ENCODE measurements at places on chromosomes 5 and 9. TPM values are rescaled to one million over a fixed set of nuclear protein-coding genes. Genes with fewer than 3 reads are reported as not detected.
A peak's percentile ranks its signal among the peaks of the same experiment; 100 is the strongest.

DNA sequence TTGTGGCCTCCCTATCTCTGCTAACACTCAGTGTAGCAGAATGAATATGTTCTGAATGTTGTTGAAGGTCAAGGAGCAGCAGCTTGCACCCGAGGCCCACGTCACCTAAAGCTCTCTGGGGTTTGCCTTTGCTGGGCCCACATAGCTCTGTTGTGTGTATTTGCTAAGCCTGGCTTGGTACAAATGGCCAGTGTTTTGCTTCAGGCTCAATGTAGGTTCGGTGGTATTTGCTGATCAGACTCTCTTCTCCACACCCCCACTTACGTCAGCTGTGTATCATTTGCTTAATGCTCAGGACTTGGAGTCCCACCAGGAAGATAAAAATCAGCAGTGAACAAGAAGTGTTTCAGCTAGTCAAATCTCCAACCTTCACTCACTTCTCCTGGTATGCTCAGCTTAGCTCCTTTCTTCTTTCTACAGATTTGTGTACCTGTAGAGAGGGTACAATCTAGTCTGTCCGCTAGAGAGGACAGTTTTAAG, 4.8 kb upstream of the RFESD start:
- DNase-seq: peak; percentile 66
- H3K36me3 ChIP-seq: no peaks in the 10 kb centered on the region
- no peaks in the 10 kb centered on the region for H3K27me3 ChIP-seq
- H3K4me1 ChIP-seq: no peaks in the 10 kb centered on the region
- H3K27ac ChIP-seq: no peak overlapping the region

The MYOT gene
- 3.7 TPM for polyA plus RNA-seq

The TMC1 gene
- polyA plus RNA-seq: not detected

GRCh38 chr9:94101162-94101853, 17.0 kb downstream of the PTPDC1 start:
- H3K27me3 ChIP-seq: no peaks in the 10 kb centered on the region
- DNase-seq: no peak
- no peak overlapping the region for H3K4me3 ChIP-seq
- no peak overlapping the region for H3K27ac ChIP-seq

- no peaks in the 10 kb centered on the region for H3K36me3 ChIP-seq
- H3K4me3 ChIP-seq: no peak overlapping the region
- DNase-seq: no peak
- no peak overlapping the region for H3K27ac ChIP-seq
- H3K4me1 ChIP-seq: no peaks in the 10 kb centered on the region
These were observed 193.4 kb downstream of the EDIL3 start for GRCh38 chr5:84191281-84191680.

GRCh38 chr5:171825051-171825450, 39.4 kb downstream of the SMIM23 start:
- H3K4me1 ChIP-seq: no peaks in the 10 kb centered on the region
- H3K27me3 ChIP-seq: no peaks in the 10 kb centered on the region
- no peak for DNase-seq

The ENHO gene
- 0.24 TPM for polyA plus RNA-seq

DNA sequence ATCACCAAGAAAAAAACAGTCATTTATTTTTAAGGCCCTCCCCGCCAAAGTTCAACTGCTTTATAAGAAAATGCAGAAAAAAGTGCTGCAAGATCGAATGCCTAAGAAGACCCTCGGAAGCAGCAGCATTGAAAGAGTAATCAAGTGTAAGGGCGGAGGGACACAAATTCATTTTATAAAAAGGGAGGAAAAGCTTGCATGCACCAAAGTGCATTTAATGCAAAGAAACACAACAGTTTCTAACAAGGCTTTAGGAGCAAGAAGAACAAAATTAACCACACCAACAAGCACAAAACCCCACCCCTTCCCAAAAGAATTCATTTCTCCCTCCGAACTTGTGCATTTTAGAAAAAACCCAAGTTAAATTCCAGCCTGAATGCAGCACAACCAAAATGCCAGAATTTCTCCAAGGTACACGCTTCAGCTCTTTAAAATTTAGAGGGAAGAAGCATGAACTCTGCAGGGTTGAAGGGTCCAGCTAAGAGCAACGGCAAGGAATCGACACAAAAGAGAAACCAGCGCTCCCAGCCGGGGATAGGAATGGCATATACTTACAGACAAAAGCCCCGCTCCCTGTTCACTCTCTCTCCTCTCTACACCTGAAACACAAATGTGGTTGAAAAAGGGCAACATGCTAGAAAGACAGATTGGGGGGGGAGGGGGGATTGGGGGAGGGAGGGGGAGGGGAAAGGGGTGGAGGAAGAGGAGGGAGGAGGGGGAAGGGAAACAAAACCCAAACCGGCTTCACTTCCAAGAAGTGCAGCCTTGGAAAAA, at the start of gene NREP:
Gene NREP (minus strand): TSS at position 614 of the 774 bp plus-strand sequence. CDS start 1,422 bp downstream, outside the sequence.
- H3K27me3 ChIP-seq: no peaks in the 10 kb centered on the region
- peak within 1 kb of the TSS; percentile 92 for H3K27ac ChIP-seq
- no peaks in the 10 kb centered on the region for H3K36me3 ChIP-seq
- peaks cover 3% of the 10 kb centered on the region for H3K4me1 ChIP-seq

GRCh38 chr5:16792598-16793275, 143.4 kb downstream of the MYO10 start:
- no peak for DNase-seq
- no peak overlapping the region for H3K4me3 ChIP-seq
- no peak overlapping the region for H3K27ac ChIP-seq

The TBC1D2 gene
- 1.5 TPM for polyA plus RNA-seq

DNA sequence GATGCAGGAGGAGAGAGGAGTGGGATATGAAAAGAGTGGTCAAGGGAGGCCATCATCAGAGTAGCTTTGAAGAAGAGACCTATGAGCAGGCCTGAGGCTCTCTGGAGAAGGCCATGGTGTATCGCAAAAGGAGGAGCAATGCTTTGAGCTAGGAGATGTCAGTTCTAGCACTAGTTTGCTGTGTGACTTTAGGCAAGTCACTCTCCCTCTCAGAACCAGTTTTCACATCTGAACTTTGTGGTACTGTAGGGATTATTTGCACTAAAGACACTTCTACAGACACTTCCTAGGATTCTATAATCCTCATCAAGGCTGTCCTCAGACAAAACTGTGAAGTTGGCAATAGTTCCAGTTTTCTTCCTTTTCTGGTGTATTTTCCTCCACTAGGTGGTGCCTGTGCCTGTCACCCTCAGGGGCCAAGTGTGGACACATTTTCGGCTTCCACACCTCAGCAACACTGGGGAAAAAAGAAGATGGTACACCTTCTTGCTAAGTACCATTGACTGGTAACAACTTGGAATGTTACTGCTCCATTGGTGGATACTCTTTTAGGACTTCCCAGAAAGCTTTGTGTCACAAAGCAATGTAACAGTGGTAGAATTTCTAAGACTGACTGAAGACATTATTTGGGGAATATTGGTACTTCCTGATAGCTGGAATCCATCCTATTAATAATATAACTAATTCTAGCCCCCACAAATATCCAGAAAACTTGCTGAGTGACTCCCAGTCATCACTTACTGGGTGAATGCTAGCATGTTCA, 9.9 kb downstream of the PAPPA start:
- H3K27ac ChIP-seq: no peak overlapping the region
- no peaks in the 10 kb centered on the region for H3K27me3 ChIP-seq
- no peaks in the 10 kb centered on the region for H3K36me3 ChIP-seq

DNA sequence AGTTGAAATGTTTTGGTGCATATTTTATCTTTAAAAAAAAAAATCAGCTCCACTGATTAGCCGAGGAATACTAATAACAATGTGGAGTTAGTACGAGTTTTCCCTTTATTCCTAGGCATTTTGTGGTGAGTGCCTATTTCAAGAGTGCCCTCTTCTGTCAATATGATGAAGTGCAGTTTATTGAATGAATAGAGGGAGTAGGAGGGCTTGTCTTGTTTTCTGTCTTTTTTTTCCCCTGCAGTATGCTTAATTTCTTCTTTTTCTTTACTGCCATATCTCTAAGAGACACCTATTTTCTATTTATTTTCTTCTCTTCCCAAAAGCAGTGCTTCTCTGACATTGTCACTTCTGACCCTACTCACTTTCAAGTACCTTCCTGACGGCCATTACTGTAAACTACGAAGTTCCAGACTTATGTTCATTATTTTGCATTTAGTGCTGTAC, 169.6 kb upstream of the PITX1 start:
- no peaks in the 10 kb centered on the region for H3K36me3 ChIP-seq
- H3K4me1 ChIP-seq: no peaks in the 10 kb centered on the region
- no peak overlapping the region for H3K4me3 ChIP-seq

- no peak overlapping the region for H3K4me3 ChIP-seq
- no peaks in the 10 kb centered on the region for H3K4me1 ChIP-seq
- peak; percentile 40 for DNase-seq
- H3K27ac ChIP-seq: no peak overlapping the region
These were observed 63.9 kb downstream of the PCDH1 start for GRCh38 chr5:141814064-141814964.

The NPDC1 gene
- 194 TPM for polyA plus RNA-seq

GRCh38 chr9:1939926-1940368, 75.2 kb upstream of the SMARCA2 start:
- DNase-seq: no peak
- no peaks in the 10 kb centered on the region for H3K36me3 ChIP-seq
- no peaks in the 10 kb centered on the region for H3K4me1 ChIP-seq
- peaks cover 7% of the 10 kb centered on the region for H3K27me3 ChIP-seq

DNA sequence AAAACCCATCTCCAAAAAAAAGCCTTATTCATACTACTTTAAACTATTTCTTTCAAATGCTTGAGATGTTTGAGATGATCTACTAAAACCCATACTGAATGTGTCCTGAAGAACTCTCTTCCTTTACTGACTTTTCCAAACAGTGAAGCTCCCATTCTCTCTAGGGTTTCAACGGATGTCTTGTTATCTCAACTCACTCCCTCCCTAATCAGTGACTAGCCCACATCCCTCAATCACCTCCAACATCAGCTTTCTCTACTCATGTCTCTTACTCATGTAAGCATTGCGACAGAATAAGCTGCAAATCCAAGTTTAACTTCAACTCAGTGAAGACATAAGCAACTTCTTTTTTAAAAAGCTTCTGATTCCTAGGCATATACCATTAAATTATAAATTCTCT, 42.1 kb downstream of the WDR41 start:
- H3K36me3 ChIP-seq: no peaks in the 10 kb centered on the region
- H3K27me3 ChIP-seq: no peaks in the 10 kb centered on the region
- no peaks in the 10 kb centered on the region for H3K4me1 ChIP-seq
- DNase-seq: no peak

Measured in adrenal gland (tissue), 19 donors.